Activated T-cell treated with anti-CD3 and anti-CD28 coated beads for 4 hours (primary cell): ENCODE measurements at places on chromosomes 3 and 15.

DNA sequence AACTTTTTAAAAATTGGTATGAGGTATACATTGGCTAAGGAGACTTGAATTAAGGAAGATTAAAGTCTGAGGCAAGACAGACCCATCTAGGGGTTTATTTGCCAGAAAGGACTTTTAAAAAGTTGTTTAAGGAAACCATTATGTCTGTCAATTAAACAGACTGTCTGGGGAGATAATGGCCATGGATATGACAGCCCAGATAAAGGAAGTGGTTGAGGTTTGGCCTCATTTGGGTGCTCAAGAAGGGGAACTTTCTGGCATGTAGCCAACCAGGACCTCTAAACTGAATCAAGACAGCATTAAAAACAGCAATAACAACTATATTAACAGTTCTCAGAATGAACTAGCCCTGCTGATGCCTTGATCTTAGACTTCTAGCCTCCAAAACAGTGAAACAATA, 9.9 kb upstream of the CD200R1L start:
- DNase-seq: no peak

- no peak for DNase-seq
Measured at GRCh38 chr15:76330080-76330680, 6.4 kb upstream of the ISL2 start.

- DNase-seq: no peak
Measured at GRCh38 chr3:171865191-171865865, 22.2 kb downstream of the TMEM212 start.

DNA sequence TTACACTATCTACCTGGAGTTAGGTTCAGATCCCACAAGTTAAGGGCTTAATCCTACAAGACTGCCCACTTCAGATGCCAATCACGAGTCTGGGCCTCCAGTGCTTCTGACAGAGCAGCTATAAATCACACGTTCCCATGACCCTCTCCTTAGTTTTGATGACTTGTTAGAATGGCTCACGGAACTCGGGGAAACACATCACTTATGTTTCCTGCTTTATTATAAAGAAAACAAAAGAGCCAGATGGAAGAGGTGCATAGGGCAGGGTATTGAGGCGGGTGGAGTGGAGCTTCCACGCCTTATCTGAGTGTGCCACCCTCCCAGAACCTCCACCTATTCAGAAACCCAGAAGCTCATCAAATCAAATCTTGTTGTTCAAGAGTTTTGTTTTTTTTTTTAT, 170.8 kb downstream of the MOBP start:
- DNase-seq: no peak

DNA sequence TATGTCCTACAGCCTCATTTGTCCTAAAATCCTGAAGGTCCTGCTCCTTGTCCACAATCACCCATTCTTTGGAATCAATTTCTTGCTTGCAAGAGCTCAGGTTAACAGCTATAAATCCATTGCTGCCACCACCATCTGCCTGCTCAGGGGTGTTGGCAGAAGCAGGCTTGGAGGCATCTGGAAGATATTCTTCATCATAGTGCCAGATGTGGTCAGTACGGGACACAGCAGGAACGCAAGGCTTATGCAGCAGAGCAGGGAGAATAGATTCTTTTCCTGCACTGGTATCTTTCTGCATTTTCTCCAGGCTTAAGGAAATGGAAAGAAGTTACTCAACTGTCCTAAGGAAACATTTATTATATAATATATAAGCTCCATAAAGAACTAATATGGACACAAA, 38.5 kb upstream of the CDAN1 start:
- no peak for DNase-seq

- no peak for DNase-seq
Measured at GRCh38 chr3:133856316-133856715, 39.4 kb downstream of the RAB6B start.
